Stimulated activated CD4-positive, alpha-beta T cell treated with anti-CD3 and anti-CD28 coated beads, Interleukin-4, amount 100 ng/mL, for 4 hours (primary cell): ENCODE measurements at places on chromosomes 11 and 22.

DNA sequence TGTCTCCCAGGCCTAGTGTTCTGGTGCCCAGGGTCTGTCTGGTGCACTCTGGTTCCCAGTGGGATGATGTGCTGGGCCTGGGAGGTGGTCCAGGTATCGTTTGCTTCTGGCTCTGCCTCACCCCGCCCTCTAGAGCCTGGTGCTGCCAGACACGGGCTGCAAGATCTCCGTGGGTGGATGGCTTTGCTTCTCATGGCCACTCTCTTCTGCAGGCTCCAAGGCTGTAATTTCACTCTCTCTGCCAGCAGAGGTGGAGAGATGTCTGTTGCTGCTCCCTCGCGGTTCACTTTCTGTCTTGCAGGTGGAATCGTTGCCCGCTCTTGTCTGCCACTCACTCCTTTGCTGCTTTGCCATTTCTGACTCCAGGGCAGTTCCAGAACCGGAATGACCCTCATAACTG, 13.4 kb downstream of the NADSYN1 start:
- DNase-seq = no peak

- DNase-seq = no peak
Observed at GRCh38 chr11:68352591-68352990, 40.2 kb downstream of the LRP5 start.

DNA sequence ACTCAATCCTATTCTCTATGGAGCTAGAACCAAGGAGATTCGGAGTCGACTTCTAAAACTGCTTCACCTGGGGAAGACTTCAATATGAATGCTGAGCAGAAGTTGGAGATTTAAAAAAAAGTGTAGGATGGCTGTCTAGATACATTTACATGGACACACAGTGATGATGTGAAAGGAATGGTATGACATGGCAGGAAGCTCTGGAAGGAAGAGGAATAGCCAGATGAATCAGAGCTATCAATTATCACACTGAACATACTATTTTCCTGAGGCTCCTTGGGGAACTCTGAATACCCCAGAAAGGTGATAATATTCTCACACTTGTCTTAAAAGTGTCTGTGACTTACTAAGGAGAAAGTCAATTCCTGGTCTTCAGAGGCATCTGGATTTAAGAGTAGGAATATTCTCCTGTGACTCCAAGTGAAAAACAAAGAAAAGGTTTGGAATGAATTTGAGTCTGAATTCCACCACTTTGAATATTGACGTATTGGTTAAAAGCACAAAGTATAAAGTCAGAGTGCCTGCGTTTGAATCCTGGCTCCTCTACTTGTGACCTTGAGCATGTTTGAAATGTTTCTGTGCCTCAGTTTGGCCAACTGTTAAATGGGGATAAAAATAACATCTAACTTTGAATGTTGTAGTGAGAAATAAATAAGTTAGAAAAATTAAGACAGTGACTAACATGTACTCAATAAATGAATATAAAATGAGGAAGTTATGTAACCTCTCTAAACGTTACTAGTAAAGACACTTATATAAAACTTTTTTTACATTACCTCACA, 1.3 kb downstream of the OR52D1 start:
- no peak for DNase-seq

- peak; percentile 63 for DNase-seq
Observed at GRCh38 chr11:44927174-44927661, 23.5 kb downstream of the TP53I11 start.

GRCh38 chr11:117519170-117519569, 191.5 kb downstream of the CEP164 start:
- no peak for DNase-seq

- DNase-seq = no peak
Observed at GRCh38 chr11:131498631-131499160, 128.3 kb downstream of the NTM start.

DNA sequence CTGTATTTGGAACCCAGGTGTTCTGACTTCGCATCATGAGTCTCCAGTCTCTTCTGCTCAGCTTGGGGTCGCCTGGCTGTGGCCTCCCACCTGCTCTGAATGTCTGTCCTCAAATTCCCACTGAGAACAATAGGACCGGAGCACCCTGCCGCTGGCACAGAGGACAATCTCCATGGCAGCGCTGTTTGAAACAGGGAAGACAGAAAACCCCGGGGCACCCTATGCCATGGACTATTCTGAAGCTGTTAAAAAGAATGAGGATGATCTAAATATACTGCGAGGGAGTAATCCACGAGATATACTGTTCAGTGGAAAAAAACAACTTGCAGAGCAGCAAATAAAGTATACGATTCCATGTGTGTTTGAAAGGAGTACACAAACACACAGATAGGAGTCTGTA, 415.6 kb upstream of the NARS2 start:
- no peak for DNase-seq

GRCh38 chr11:126538071-126538470, 182.6 kb downstream of the ST3GAL4 start:
- no peak for DNase-seq

DNA sequence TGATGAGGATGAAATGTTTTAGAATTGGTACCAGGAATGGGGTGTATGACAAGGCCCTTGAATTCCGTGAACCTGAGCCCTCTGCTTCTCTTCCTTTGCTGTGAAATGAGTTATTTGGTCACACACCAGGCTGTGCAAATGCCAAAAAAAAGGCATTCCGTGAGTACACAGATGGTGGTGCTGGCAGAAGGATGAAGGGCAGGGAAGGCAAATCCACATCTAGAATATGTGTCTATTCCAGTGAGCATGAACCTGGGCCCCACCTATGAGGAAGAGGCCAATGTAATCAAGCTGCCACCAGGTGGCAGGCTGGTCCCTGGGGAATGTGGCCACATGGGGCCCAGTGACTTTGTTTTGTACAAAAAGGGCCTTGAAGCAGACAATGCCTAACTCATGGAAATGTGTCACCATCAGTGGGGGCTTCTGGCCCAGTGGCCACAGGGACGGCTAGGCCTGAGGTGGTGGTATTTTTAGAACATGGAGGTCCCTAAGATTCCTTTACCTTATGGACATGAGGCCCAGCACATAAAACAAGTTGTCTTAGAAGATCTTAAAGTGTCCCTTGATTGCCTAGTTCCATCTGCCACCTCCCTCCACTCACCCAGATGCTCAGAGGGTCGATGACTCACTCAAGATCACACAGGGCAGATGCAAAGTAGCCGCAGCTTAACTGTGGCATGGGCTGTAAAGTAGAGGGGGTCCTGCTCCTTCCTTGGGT, 3.9 kb upstream of the RNF215 start:
- peak; percentile 77 for DNase-seq

DNA sequence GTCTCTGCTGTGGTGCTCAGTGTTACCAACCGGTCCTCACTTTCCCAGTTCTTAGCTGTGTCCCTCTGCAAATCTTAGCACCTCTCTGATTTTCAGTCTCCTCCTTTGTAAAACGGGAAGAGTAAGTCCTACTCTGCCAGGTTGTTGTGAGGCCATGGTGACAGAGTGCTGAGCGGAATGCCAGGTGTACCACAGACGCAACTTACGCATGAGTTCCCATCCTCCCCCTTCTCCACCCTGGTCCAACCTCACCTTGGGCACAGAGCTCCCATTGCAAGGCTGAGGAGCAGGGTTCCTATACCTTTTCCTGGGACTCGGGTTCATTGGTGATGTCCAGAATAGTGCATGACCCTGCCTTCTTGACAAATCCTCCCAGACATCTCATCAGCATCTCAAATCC, 7.3 kb upstream of the DDB2 start:
- no peak for DNase-seq

GRCh38 chr11:28123151-28123581, 15.0 kb downstream of the METTL15 start:
- no peak for DNase-seq

GRCh38 chr11:22263613-22264012, 70.7 kb downstream of the ANO5 start:
- no peak for DNase-seq

DNA sequence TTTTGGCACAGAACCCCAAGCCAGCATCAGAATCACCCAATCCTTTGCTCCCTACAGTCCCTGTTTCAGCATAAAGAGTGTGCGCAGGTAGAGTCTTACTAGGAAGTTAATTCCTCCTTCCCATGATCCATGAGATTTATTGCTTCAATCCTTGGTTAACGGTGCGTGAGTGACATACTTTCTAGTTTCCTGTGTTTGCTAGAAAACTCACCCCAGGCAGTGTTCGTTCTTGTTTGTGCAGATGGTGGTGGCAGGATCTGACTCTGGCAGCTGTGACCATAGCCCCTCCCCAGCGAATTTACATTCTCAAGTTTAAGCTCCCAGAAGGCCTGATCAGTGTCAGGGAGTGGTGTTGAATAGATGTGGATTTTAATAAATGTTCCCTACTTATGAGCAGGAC, 106.7 kb upstream of the CCT8L2 start:
- no peak for DNase-seq

GRCh38 chr11:88188251-88188931, 13.1 kb upstream of the RAB38 start:
- no peak for DNase-seq

DNA sequence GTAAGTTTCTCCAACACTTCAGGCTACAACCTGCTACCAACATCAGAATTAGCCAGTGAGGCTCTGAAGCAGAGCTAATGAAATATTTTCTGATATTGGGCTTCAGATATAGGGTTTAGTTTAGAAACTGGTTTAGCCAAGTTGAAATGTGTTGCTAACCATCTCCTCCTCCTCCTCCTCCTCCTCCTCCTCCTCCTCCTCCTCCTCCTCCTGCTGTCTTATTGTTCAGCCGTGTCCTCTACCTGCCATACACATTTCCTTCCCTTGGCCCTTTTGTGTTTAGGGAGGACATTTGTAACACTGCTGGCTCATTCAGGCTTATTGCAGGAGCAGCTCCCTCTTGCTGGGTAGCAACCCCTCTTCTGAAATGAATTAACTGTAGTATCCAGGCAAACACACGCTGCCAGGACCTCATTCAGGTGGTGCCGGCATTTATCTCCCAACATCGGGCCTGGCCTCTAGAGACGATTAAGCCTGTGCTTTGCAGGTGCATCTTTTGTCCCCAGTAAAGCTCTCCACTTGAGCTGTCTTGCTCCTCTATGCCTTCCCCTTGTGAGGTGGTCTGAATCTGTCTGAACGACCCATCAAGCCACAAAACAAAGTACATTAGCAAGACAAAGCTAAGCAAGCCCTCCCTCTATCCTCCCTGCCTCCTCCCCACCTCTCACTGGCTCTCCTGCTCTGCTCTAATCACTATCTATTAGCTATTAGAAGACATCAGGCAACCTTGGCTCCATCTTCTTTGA, 82.9 kb downstream of the KCNJ1 start:
- no peak for DNase-seq

DNA sequence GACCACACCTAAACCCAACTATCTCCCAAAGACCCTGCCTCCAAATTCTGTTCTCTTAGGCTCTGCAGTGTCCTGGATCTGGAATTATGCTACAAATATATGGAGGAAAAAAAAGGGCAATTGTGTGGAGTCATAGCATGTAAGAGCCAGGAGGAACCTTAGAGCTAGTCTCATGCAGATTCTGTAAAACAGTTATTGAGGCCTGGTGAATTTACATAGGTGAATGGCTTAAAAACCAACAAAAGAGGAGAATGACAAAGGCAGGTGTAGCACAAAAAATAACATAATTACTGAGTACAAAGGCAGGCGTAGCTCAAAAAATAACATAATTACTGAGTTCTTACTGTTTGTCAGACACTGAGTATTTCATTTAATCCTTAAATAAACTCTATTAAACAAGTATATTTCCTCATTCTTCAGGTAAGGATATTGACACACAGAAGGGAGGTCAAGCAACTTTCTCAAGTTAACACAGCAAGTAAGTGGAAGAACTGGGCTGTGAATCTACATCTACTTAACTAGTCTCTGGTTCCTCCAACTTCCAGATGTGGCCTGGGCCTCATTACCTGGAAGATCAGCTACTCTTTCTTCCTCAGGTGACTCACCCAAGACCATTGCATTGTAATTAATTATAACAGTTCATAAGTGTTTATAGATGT, 938.9 kb upstream of the TENM4 start:
- no peak for DNase-seq

GRCh38 chr11:113014262-113015097, 53.3 kb downstream of the NCAM1 start:
- no peak for DNase-seq

DNA sequence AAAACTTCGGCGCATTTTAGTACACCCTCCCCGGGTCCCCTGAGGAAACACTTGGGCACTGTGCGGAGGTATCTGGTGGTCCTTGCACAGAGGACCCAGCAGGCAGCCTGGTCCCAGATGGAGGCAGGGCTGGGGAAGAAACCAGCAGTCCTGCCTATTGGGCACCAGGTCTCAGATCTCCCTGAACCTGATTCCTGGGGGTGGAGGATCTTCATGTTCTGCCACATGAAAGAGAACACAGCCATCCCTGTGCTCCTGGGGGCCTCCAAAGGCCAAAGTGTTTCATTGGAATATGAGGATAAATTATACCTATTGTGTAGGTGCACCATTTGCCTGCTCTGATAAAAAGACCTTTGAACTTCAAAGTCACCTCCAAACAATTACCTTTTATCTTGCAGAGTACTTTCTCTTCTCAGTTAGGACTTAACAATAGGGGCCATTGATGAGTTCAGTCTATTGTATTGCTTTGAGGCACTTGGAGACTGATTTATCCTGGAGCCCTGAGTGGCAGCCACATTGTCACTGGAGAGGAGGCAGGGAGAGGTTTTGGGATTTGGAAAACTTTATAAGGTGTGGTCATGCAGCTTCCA, 1.8 kb downstream of the RCN1 start:
- DNase-seq = no peak

GRCh38 chr11:134275534-134276395, at the start of gene GLB1L3:
Gene GLB1L3 (plus strand): TSS chr11:134276379. CDS start chr11:134276741, 362 bp downstream.
- peak; percentile 74 for DNase-seq

GRCh38 chr22:36325154-36326031, 62.4 kb downstream of the MYH9 start:
- no peak for DNase-seq

DNA sequence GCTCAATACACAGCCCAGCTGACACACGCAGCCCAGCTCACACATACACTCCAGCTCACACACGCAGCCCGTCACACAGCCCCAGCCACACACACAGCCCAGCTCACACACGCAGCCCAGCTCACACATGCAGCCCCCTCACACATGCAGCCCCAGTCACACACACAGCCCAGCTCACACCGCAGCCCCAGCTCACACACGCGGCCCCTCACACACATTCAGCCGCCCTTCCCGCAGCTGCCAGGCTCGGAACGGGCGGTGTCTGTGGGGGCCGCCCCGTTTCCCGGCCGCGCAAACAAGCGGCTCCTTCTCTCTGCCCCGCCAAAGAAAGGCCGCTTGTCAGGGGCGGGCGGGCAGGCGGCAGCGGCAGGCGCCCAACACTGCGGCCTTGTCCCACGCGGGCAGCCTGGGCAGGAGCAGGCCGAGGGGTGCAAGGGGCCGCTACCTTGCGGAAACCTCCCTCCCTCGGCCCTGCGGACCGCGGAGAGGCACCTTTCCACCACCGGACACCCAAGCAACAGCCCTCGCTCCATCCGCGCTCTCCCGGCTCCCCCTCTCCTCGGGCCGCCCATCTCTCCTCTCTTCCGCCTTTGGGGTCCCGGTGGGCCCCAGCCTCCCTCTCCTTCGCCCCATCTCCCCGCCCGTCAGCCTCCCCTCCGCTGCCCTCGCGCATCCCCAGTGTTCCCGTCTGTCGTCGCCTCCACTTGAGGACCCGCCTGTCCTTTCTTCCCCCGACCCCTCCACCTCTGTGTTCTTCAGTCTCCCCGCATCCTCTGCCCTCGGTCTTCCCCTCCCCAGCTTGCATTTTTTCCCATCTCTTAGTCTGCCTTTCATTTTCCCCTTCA, 2.2 kb downstream of the PHLDB1 start:
- DNase-seq = peak; percentile 38

GRCh38 chr11:66042996-66043906, 5.7 kb downstream of the GAL3ST3 start:
- no peak for DNase-seq

GRCh38 chr11:85922367-85922766, 67.2 kb downstream of the CCDC83 start:
- no peak for DNase-seq

GRCh38 chr11:95736355-95736754, 53.2 kb downstream of the FAM76B start:
- DNase-seq = no peak
